CD4-positive, alpha-beta T cell (primary cell): ENCODE measurements at places on chromosomes 3 and 15. TPM values are rescaled to one million over a fixed set of nuclear protein-coding genes. Genes with fewer than 3 reads are reported as not detected.

Gene ACTRT3
- not detected for total RNA-seq

DNA sequence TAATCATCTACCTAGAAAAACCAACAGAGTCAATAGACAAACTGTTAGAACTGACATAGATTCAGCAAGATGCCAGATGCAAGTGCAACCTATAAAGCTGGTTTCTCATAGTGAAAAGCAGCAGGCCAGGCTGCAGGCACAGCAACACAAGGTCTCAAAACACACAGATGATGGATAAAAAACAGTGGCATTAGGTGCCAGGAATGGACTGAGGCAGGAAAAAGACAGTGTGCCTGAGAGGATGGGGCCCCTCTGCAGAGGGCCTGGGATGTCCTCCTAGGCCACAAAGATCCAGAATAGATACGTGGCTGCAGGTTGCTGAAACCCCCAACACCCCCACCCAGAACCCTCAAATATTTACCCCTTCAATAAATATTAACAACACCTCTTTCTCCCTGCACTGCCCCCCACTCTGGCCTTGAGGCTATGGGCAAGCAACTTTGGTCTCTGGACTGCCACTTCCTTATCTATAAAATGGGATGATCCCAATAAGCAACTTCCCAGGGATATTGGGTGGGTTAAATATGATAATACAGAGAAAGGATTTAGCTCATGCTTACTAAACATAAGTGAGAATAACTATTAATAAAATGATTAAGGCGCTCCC lies 35.2 kb upstream of the FGD5 start:
- no peak overlapping the region for H3K27ac ChIP-seq
- no peaks in the 10 kb centered on the region for H3K36me3 ChIP-seq
- no peak overlapping the region for H3K4me3 ChIP-seq
- DNase-seq, result no peak
- no peaks in the 10 kb centered on the region for H3K27me3 ChIP-seq

DNA sequence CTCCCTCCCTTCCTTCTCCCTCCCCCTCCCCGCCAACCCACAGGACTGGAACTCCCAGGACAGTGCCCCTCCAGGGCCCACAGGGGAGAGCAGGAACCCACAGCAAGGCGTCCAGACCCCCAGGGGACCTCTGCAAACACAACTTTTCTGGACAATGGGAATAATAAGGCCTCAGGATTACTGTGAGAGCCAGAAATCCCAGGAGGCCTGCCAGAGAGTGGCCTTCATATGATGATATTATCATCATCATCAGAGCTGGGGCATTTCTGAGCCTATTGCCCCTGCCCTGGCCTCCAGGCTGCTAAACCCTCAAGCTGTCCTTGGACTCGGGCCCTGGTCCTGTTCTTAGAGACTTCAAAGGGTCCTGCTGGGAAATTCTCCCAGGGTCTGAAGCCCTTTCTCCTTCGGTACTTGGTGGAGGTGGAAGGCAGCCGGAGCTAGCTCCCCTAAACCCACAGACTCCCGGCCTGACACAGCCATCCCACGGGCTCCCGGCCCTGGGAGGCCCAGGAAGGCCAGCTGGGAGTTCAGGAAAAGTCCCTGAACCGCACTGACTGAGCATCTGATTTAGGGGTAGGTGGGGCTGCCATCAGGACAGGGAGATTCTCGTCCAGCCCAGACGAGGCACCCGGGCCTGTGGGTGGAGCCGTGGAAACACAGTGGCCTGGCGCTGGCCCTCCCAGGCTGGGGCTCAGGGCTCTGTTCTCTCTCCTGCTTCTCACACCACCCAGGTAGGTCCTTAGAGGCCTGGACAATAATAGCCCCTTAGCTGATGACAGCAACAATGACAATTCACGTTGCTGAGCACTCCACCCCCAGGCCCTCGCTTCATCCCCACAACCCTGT lies 4.9 kb downstream of the CALML4 start:
- H3K4me1 ChIP-seq, result peaks cover 7% of the 10 kb centered on the region
- no peak for DNase-seq
- peaks cover 2% of the 10 kb centered on the region for H3K36me3 ChIP-seq
- no peaks in the 10 kb centered on the region for H3K27me3 ChIP-seq
- no peak overlapping the region for H3K4me3 ChIP-seq

DNA sequence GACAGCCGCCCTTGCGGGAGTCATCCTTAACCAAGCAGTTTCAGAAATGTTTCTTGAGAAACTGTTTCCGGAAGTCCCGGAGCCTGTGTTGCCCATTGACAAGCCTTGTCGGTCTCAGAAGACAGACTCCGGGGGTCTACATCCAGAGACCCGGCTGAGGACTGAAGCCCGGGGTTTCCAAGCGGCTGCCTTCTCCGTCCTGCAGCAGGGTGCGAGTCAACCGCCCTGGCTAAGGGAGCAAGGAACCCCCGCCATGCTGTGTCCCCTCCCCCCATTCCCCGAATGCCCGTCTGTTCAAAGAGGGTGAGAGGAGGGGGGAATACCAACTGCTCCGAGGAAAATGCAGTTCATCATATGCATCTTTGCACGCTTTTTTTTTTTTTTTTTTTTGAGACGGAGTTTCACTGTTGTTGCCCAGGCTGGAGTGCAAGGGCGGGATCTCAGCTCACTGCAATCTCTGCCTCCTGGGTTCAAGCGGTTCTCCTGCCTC lies 61.6 kb downstream of the ATP1B3 start:
- DNase-seq, result no peak
- no peak overlapping the region for H3K4me3 ChIP-seq
- H3K27me3 ChIP-seq, result no peaks in the 10 kb centered on the region

DNA sequence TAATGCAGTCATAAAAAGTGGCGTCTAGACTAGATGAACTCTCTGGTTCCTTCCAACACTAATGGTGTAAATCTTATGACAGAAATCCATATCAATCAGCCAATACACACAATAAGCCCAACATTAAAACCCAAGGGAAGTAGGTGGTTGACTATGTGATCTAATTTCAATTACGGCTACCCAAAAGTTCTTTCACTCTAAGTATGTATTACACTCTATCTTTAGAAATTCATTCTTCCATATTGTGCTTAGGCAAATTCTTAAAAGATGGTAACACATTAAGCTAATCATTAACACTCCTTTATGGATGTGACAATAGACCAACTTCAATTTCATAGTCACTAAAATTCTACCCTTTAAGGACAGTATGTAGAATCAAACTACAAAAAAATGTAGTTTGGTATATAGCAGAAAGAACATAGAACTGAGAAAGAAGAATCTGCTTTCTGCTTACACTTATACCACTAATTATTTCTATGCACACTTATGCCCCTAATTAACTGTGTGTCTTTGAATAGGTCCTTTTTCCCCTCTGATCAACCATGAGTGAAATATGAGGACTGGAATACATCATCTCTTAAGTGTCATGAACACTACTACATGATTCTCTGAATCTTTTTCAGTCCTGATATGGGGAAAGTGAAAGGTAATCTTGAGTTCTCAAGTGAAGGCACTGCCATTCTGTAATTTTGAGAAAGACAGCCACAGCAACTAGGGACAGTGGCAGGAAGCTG lies 557.6 kb downstream of the IGSF11 start:
- no peaks in the 10 kb centered on the region for H3K27me3 ChIP-seq
- H3K27ac ChIP-seq, result no peak overlapping the region
- no peak overlapping the region for H3K4me3 ChIP-seq
- no peak for DNase-seq
- H3K4me1 ChIP-seq, result no peaks in the 10 kb centered on the region

DNA sequence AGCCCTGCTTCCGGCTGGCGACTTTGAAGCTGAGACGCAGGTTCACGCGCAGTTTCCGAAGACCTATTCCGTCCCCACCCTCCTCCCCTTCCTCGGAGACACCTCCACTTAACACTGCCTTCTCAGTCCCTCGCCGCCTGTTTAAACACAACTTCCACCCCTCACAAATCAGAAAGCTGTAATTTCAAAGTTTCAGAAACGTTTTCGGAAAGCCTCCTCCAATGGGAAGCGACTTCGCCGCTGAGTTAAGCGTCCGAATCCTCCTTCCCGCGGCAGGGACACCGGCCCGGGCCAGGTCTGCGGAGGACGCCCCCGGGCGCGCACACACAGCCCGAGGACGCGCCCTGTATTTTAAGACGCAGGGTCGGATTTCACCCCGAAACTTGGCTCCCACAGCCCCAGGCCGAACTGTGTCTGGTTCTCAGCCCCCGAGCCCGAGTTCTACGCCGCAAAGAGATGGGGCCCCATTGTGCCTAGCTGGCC lies 559 bp upstream of the LRRN1 start:
- H3K4me1 ChIP-seq, result peaks cover 19% of the 10 kb centered on the region
- no peaks in the 10 kb centered on the region for H3K36me3 ChIP-seq
- peak overlapping the region; percentile 47 for H3K4me3 ChIP-seq
- peaks cover 10% of the 10 kb centered on the region for H3K27me3 ChIP-seq
- DNase-seq, result peak; percentile 33

DNA sequence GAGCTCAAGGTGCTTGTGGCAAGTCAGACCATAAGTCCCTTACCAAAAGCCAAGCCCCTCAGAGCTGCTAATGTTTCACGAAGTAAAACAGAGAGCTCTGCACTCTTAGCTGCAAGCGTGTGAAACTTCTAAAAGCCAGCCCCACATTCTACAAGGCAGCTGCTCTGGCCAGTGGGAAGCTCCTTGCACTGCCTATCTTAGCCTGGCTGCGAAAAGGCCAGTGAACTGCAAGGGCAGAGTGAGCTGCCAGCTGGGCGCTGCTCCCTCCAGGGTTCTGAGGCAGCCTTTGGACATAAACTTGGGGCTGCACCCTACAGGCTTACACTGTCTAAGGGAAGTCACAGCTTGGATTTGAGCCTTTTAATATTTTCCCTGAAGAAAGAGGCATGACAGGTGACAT lies 2.2 kb upstream of the MUSTN1 start:
- no peaks in the 10 kb centered on the region for H3K27me3 ChIP-seq
- H3K36me3 ChIP-seq, result peaks cover 39% of the 10 kb centered on the region
- peaks cover 21% of the 10 kb centered on the region for H3K4me1 ChIP-seq
- no peak for DNase-seq

DNA sequence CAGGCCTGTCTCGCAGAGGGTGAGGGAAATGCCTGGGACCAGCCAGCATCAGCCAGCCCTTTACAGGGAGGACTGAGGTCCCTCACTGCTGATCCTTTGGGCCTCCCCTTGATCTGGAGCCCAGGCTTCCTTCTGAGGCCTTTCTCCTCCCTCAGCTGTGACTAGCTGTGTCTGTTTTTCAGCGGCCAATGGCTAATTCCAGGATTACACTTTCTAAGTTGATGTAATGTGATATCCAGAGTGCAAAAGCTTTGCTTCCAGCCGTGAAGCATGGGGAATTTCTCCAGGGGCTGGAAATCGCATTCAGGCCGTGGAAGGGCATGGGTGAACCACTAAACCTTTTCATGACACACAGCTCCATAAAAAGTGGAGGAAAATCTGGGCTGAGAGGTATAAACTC lies 157.6 kb downstream of the SHQ1 start:
- H3K4me1 ChIP-seq, result no peaks in the 10 kb centered on the region
- H3K27ac ChIP-seq, result no peak overlapping the region
- no peaks in the 10 kb centered on the region for H3K36me3 ChIP-seq
- DNase-seq, result no peak

DNA sequence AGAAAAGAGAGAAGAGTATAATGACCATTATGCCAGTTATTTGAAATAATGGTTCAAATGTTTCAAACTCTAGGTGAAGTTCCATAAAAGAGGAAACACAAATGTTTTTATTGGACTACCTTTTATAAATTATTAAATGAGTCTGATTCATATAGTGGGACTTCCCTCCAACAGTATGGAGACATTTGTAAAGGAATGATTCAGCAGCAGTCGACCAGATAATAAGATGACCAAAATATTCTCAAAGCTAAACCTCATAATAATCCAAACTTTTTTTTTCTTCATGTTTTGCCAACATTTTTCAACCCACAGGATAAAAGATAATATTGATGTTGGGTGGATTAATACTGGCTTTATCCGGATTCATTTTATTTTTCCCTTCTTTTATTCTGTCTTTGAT lies 18.8 kb downstream of the TIPARP start:
- no peaks in the 10 kb centered on the region for H3K27me3 ChIP-seq
- no peak overlapping the region for H3K27ac ChIP-seq
- no peak for DNase-seq
- no peak overlapping the region for H3K4me3 ChIP-seq
- peaks cover 11% of the 10 kb centered on the region for H3K4me1 ChIP-seq

GRCh38 chr15:99076555-99077308 lies 28.1 kb upstream of the SYNM start:
- peak overlapping the region; percentile 46 for H3K4me3 ChIP-seq
- DNase-seq, result peak; percentile 13
- H3K27ac ChIP-seq, result no peak overlapping the region
- H3K36me3 ChIP-seq, result no peaks in the 10 kb centered on the region
